Stimulated activated CD8-positive, alpha-beta memory T cell treated with anti-CD3 and anti-CD28 coated beads, Interleukin-7, amount 100 ng/mL, for 1 hour (primary cell): ENCODE measurements at places on chromosomes 11 and 22.

GRCh38 chr22:35914357-35914664 is 114.3 kb downstream of the RBFOX2 start:
- DNase-seq: no peak

DNA sequence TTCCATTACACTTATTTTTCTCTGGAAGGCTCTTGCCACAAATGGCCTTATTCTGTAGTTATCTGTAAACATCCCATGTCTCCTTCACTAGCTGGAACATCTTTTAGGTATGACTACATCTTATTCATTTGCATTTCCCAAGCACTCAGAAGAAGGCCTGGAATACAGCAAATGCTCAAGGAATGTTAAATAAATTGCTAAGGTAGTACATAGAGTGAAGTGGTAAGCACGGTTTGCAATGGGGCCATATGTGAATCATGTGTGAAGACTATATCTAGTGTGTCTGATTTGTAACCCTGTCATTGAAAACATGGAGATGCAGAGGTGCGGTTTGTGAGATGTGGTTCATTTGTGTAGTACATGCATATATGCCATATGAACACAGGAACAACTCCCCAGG is 33.5 kb downstream of the GDPD4 start:
- DNase-seq: no peak

DNA sequence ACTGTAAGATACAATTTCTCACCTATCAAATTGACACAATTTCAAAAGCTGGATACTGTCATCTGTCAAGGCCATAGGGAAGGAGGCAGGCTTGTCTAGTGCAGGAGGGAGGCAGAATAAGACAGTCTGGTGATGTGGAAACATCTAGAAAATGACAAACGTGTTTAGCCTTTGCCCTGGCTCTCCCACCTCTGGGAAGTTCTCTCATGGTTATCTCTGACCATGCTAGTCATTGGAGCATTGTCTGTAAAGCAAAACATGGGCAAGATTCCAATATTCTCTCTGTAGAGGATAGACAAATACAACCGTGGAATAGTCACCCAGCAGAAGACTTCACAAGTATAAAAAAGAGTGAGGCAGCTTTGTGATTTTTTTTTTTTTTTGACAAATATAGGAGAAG is 9.1 kb upstream of the SERHL2 start:
- DNase-seq: no peak

GRCh38 chr11:113006896-113007445 is 45.8 kb downstream of the NCAM1 start:
- DNase-seq: no peak

- DNase-seq: no peak
These were observed 40.5 kb downstream of the GGTLC2 start for GRCh38 chr22:22684580-22685561.

DNA sequence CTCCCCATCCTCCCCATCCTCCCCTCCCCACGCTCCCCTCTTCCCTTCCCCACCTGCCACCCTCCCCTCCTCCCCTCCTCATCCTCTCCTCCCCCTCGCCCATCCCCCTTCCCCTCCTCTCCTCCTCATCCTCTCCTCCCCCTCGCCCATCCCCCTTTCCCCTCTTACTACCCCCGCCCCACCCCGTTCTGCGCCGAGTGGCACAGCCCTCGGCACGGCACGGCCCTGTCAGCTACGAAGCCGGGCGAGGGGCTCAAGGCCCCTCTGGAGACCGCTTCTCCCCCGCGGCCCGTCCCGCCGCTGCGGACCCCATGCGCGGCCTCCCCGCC is 449.9 kb downstream of the OPCML start:
- no peak for DNase-seq

DNA sequence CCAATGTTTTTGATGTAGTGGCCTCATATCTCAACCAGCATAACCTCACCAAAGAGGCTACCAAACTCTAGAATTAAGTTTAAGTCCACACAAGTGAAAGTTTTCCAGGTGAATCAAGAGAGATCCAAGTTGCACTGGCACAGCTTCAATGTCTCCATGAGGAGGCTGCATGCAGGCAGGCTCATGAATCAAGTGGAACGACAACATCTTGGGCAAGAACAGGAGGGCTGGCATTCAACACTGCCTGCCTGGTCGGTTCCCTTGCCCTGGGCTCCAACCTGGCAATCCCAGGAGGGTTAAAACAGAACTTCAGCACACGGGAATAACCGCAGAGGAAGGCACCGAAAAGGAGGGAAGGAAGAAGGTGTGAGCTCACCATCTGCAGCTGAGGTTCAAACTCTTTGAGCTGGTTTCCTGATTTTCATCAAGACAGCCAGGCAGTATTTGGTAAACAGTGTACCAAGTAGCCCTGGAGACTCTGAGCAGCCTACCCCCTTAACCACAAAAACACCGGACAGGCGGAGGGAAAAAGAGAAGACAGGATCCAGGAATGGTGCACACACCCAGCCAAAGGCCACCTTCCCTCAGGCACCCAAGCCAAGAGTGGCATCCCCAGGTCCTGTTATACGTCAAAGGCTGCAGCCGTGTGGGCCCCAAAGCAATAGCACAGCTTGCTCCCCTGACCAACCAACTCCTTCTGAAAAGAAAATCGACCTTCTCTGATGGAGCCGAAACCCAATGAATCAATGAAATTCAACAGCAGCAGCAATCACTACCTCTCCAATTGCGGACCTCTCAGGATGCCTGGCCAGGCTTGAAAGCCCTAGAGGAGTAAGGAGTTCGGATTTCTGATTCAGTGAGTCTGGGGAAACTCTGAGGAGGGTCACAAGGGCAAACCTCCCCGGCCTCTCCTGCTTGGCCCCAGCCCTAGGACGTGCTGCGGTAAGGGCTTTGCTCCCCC is 1.3 kb downstream of the PACSIN2 start:
- no peak for DNase-seq

- no peak for DNase-seq
These were observed 63.7 kb downstream of the MICAL2 start for GRCh38 chr11:12174128-12174476.

DNA sequence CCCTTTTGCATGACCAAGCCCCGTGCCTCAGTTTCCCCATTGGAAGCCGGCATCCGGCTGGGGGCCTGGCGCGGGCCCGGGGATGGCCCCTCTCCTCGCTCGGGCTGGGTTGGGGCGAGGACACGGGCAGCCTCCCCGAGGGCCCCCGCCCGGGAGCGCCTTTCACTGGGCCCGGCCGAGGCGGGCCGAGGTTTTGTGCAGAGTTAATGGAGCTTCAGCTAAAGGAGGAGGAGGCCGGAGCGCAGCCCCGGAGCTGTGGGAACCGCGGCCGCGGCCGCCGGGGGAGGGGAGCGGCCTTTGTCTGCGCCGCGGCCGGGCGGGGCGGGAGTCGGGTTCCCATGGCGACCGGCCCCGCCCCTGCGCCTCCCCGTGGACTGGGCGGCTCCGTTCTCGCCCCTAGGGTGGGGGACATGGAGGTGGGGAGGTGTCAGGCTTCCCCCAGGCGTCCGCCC is 1.4 kb upstream of the MAPK11 start:
- no peak for DNase-seq

DNA sequence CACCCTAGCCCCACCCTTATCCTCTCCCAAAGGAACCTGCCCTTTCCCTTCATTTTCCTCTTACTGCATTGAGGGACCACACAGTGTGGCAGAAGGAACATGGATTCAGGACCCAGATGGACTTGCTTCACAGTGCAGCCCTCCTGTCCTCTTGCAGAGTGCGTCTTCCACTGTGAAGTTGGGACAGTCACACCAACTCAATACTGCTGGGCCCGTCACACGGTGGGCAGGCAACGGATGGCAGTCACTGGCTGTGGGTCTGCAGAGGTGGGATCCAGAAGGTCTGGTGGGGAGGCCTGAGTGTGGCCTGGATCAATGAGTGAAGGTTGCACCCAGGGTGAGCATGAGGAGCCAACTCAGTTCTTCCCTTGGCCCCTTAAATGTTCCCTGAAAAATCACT is 129.9 kb upstream of the B3GAT1 start:
- DNase-seq: no peak

- DNase-seq: no peak
These were observed 33.3 kb downstream of the BARX2 start for GRCh38 chr11:129408865-129409444.

DNA sequence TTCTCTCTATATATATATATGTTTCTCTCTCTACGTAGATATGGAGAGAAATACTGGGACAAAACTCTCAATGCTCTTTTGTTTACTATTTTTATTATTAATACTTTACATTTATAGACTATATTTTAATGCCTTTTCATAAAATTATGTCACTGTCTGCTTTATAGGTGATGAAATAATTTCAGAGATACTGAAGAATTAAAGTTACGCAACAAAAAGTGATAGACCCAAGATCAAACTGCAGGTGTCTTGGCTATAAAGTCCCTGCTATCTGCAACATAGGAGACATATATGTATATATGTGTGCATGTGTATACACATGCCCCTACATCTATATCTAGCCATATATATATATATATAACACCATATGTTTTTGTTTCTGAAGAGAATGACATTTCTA is 60.8 kb downstream of the FAM76B start:
- DNase-seq: no peak

GRCh38 chr11:2989551-2989950 is 2.6 kb downstream of the NAP1L4 start:
- DNase-seq: no peak

- DNase-seq: no peak
These were observed 102.6 kb downstream of the GALNT18 start for GRCh38 chr11:11519184-11519583.

DNA sequence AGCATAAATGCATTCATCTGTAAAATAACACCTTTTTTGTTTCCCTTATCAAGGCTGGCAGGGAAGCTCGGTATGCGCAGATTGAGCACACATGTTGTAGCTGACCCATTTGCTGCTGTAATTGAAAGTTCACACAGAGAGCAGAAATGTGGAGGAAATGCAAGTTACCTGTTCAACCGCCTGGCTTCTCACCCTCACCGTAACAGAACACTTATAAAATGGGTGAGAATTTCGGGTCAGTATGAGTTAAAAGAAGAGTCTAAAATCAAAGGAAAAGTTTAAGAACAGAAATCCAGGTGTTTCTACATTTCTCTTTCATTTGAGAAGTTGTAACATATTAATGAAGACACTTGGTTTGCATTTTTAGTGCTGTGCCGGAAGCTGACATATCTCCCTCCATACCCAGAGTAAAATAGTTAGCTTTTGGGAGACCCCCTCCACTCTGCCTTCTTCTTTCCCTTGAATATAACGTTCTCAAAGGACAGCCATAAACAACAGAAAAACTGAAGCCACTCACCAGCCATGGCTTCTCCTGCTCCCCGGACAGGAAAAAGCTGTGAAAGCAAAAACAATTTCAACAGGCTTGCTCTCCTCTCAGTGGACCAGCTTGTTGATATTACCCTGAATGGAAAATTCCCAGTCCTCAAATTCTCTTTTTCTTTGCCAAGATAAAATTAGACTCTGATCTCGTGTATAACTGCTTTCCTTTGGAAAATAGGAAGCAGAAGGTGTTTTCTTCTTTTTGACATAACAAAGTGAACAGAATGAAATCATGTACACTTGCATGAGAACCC is at the start of gene CASP12:
Gene CASP12, minus strand, starts transcription at position 570 of the 794 bp plus-strand sequence.
- DNase-seq: no peak

DNA sequence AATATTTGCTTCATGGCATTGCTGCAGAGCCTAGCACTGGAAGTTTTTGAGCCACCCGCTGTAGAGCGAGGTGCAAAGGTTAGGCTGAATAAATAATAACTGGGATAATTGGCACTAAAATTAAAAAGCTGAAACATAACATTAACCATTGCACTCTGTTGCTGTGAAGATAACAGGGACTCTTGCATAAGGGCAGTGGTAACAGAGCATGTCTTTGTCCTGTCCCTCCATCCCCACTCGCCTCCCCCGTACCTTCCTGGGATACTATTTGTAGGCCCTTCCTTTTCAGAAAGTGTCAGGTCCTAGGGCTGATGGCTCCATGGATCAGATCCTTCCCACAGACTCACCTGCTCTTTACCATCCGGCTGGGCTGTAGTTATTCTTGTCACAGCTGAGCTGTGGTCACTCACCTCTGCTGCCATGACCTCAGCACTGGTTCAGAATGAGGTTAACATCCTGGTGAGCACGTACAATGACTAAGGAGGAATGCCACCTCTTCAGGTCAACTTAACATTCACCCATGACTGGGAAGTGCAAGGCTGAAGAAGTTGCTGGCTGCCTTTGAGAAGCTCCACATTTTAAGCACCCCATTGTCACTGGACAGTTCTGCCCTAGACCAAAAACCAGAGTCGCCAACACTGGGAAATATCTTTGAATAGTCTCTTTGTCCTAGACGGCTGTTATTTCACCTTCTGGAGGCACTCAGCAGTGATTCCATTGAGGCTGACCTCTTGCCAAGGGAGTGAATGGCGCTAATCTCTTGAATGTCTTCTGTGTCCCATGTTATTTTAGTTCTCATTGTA is 103.2 kb upstream of the KIRREL3 start:
- DNase-seq: no peak

DNA sequence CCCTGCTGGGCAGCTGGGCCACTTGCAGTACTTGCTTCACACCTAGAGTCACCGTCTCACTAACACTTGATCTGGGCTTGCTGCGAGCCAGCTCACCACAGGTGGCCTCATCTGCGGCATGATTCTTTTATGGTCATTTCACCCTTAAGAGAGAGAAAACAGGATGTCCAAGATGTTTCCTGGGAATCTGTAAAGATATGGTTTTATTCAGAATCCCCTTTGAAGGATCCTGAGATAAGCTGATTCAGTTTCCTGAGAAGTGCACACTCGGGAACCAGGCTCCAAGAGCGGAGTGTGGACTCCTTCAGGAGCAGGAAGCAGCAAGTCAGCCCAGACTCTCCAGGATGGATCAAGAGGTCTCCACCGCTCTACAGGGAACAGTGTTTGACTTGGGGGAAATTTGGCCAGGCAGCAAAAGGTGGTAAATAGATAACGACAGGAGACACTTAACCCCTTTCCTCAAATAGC is 21.8 kb upstream of the TP53AIP1 start:
- DNase-seq: no peak

- no peak for DNase-seq
These were observed 605 bp upstream of the FDX1 start for GRCh38 chr11:110428956-110429730.

GRCh38 chr11:127003260-127003981 is 2.9 kb upstream of the KIRREL3 start:
- no peak for DNase-seq

DNA sequence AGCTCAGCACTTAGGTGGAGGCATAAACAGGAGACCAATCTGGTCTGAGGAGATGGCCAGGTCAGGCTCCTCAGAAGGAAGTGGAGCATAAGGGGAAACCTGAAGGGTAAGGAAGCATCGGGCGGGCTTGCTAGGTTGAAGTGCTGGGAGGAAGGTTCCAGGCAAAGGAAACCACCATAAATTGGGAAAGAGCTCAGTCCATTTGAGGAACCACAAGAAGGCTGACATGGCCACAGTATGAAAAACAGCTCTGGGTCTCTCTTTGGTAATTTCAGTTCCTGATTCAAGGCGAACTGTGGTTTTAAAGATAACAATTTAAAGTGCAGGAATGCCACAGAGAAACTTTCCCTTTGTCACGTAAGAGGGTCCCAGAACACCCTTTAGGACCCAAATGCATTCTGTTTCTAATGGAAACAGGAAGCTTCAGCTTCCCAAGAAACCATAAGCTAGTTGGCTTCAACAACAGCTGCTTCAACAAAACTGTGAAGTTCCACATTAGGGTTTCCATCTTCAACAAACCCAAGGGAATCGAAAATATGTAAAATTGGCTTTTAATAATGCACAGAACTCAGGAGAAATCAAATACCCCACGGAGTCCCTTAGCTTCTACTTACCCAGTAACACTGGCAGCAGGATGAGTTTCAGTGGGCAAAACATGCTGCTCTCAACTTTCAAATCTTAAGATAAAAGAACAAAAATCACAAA is 10.4 kb downstream of the JAML start:
- DNase-seq: no peak

GRCh38 chr22:47012589-47013370 is 250.3 kb downstream of the TBC1D22A start:
- no peak for DNase-seq

GRCh38 chr11:118602331-118602730 is 5.1 kb upstream of the PHLDB1 start:
- DNase-seq: no peak
